ENCODE measurements at places on chromosomes 16 and 17. TPM values are rescaled to one million over a fixed set of nuclear protein-coding genes. Genes with fewer than 3 reads are reported as not detected.

DNA sequence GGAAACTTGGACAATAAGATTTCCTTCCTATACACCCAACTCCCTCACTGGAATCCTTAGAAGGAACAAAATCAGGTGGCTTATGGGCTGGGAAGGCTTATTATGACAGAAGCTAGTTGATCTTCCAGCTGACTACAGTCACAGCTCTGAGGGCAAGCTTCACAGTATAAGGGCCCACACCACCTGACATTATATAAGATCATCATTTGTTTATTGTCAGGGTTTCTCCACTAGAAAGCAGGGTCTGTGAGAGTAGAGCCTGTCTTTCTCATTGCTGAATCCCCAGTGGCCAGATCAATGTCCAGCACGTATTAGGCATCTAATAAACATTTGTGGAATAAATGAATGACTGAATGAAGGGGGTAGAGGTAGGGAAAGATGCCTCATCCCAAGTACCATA is 57.8 kb upstream of the PHOSPHO1 start:
- DNase-seq = no peak

GRCh38 chr17:82118815-82119380 is 20.9 kb upstream of the FASN start:
- no peak for DNase-seq

- DNase-seq = no peak
These were observed 13.9 kb downstream of the SARM1 start for GRCh38 chr17:28385406-28385805.

DNA sequence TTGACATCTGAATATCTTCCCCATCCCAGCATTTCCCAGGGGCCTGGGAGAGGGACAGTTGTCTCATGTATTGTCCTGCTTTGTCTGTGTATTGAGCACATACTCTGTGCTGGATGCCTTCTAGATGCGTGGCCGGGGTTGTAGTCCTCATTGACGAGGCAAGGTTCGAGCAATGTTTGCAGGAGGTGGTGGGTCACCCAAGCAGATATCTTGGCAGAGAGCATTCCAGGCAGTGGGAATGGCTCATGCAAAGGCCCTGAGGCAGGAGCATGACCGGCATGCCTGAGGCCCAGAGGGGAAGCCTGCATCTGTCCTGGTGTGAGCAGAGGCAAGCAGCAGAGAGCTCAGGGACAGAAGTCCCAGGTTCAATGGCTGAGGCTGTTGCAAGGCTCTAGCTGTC is 17.5 kb downstream of the KRT33A start:
- DNase-seq = no peak

DNA sequence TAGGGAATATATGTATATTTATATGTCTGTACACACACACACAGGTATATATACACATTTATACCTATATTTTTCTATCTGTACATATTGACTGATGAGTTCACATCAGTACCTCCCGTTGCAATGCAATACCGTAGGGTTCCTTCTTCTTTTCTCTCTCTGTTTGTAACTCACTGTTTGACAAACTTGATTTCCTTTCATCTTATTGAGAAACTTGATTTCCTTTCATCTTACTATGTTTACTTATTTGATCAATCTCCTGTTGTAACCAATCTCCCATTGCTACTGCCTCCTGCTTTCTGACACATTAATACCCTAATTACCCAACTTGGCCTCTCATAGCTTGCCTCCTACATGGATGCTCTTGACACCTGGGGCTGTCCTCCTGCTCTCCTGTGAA is 49.8 kb downstream of the NFAT5 start:
- no peak for DNase-seq

DNA sequence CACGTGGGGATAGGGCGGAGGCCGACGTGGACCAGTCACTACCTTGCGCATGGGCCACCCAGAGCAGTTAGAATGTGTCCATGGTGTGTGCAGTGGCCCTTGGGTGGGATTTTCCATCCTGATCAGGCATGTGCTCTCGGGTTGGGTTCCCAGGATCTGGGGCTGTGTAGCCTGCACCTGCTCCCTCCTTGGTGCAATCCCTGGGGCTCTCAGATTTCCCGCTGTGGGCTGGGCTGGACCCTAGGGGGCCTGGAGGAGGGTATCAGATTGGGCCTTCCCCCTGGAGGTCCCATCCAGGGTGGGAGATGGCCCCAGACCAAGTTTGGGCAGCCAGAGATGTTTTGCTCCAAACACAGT is 1.3 kb downstream of the SMTNL2 start:
- no peak for DNase-seq

DNA sequence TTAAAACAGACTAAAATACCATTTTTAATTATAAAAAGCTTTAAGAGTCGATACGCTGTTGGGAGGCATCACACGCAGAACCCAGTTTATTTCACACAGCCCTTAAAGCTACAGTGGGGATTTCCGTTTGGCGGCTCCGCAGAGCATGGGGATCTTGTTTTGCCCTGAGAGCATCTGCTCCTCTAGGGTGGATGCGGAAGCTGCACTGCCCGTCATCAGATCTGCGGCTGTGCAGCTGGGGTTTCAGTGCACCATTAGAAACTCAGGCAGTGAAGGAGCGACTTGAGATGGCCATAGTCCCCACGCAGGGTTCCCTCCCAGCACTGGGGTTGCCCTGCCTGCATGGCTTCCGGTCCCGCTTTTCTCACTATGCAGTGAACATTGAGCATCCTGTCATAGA is 62.2 kb upstream of the CHMP6 start:
- DNase-seq = no peak

DNA sequence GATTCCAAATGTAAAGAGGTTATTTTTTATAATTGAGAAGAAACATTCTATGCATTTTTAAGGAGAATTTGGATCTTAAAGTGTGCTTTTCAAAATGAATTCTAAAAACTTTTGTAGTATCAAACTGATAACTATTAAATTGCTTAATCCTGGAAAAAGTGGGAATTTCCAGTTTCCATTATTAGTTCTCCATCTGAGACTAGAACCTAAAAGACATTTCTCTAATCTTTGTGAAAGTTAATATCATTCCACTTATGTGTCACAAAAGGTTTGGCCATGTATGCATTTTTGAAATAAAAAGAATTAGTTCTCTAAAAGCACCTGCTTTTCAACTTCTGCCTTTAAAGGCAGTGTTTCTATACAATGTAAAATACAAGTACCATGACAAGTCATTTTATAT is 155.0 kb downstream of the BCAS3 start:
- DNase-seq = no peak

- no peak for DNase-seq
These were observed 399.1 kb upstream of the CDH5 start for GRCh38 chr16:65967376-65967775.

- DNase-seq = peak; percentile 60
These were observed 722 bp upstream of the SLC38A10 start for GRCh38 chr17:81295676-81296381.

DNA sequence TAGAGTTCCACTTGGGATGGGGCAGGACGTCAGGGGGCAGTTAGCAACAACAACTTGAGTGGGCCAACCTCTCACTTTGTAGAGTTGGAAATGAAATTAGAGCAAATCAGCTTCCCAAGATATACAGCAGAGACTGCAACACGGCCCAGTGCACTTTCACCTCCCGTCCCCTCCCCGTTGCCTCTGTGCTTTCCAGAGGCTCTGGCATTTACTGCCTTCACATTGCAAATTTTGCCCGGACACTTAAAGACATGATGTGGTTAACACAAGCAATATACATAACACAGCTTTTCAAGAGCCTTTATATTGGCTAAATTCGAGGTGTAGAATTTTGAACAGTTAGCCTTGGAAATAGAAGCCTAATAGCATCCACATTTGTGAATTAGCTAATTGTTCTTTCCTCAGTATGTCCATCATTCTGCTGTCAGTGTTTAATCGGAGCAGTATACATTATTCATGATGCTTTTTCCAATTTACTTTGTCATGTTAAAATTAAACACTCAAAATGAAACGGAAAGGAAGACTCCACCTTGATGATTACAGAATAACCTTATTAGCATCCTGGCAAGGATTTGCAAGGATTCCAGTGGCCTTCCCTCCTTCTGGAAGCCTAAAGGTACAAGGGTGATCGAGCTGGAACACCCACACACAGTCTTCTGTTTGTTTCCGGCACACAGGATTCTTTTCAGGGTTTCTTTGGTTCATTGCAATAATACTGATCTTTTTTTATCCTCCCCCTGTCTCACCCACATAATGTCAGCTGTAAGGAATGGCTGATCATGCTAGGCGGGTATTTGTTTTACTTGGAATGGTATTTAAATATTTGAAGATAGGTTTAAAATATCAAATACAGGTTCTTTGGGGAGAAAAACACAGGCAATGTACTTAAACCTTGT is 190.9 kb upstream of the CACNG5 start:
- no peak for DNase-seq

GRCh38 chr17:16250635-16251034 is 33.6 kb downstream of the PIGL start:
- no peak for DNase-seq

DNA sequence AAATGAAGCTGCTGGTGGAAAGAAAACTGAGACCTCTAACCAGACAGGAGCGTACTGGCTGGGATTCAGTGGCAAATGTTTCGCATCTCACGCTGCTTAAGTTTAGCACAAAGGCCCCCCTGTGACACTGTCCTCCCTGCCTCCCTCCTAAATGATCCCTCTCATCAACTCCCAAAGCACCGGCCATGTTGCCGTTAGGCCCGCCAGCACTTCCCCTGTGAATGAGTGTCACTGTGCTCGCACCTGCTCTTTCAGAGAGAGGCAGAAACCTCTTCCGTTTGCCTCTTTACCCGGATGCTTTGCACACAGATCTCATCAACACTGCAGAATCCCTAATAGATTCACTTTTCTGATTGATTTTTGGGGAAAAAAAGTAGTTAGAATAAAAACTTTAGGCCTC is 26.5 kb downstream of the MBTPS1 start:
- no peak for DNase-seq

- no peak for DNase-seq
These were observed 73.3 kb downstream of the ENGASE start for GRCh38 chr17:79147746-79148506.

DNA sequence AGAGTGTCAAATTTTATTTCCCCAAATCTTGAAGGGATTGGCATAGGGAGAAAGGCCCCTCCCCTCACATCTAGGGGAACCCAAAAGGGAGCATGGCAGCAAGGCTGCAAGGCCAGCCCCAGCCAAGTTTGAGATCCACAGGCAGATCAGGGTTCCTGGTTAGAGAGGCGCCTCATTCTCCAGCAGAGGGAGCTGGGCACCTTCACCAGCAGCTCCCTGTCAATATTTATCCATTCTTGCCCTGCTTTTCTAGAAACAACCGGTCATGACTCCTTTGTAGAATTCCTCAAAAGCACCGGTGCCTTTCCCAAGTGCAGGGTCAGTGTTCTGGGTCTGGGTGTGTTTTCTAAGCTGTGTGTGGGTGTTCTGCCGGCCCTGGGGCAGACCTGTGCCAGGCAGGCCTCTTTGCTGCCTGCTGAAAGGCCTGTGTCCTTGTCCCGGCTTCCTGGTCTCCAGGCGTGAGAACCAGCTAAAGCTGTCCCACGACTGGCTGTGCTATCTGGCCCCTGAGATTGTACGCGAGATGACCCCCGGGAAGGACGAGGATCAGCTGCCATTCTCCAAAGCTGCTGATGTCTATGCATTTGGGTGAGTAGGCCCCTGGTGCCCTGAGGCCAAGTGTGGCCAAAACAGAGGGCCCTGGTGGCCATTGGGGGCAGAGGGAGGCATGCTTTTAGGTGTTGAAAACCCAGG is 21.2 kb upstream of the LGALS9 start:
- no peak for DNase-seq

GRCh38 chr16:69131167-69131838 is 1.1 kb downstream of the CHTF8 start:
- peak; percentile 31 for DNase-seq

DNA sequence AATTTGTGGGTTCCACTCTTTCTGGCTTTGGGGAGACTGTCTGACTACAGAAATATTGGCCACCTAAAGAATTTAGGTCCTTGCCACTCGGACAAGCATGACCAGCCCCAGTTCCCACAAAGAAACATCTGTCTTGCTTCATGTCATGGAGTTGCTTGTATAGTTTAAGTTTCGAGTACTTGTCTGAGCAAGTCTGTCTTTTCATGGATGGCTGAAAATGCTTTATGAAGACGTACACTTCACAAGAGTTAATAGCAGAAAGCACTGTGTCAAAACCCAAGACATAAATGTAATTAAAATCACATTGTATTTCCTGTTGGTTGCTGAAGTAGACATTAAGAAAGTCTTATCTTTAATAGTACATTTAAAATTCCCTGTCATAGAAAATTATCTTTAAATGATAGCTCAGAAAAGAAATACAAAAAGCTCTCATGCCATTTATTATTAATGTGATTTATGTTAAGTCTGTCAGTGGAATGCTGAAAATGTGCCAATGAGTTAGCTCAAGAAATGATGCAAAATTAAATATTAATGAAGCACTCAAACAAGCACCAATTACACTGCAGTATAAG is 29.8 kb upstream of the XYLT2 start:
- DNase-seq = no peak

DNA sequence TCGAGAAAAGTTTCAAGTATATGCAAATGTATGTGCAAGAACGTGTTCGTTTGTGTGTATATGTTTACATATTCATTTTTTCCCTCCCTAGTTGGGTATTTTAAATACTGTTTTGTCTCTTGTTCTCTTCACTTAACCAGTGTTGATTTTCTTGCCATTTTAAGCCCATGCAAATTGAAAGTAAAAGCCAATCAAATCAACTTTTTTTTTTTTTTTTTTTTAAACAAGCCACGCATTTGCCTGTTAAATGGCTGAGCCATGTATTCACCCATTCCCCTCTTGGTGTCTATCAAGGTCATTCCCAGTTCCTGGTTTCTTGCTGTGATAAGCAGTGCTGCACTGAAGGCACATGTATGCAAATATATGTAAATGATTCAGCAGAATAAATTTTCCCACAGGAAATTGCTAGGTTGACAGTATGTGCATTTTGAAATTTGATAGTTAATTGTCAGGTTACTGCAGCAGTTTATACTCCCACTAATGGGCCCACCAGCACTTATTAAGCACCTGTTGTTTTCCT is 12.2 kb downstream of the ABCC1 start:
- no peak for DNase-seq

DNA sequence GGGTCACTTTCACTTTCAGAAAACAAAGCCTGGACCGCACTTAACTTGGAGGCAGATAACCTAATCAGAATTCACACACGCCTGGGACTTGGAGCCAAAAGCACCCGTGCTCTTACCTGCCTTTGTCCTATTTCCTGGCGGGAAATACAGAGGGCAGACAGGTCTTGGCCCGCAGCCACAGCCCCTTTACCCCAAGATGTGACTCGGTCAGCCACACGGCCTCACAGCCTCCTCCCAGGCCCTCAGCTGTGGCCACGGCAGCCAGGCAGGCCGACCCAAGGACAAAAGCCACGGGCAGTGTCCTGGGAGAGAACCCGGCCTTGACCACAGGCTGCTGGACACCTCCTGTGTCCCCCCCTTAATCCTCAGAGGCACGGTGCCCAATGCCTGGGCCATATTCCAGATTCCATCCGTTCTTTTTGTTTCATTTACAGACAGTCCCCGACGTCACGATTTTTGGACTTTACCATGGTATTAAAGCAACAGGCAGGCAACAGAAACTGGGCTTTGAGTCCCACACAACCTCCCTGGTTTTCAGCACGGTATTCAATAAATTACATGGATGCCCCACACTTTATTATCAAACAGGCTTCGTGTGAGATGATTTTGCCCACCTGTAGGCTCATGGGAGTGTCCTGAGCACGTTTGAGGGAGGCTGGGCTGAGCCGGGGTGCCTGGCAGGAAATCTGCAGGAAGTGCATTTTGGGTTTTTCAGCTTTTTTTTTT is 30.1 kb upstream of the GAA start:
- DNase-seq = no peak

GRCh38 chr17:79042421-79043190 is 18.6 kb downstream of the C1QTNF1 start:
- peak; percentile 72 for DNase-seq

ABCA8 gene
- total RNA-seq = not detected

CANT1 gene
- total RNA-seq = 48.9 TPM

RAB40C gene
- 5.9 TPM for total RNA-seq

APOH gene
- not detected for total RNA-seq

SRP68 gene
- 99.9 TPM for total RNA-seq

ANKFN1 gene
- total RNA-seq = not detected

MT1G gene
- not detected for total RNA-seq
